Stimulated activated CD4-positive, alpha-beta T cell treated with anti-CD3 and anti-CD28 coated beads, Interleukin-2, amount 100 ng/mL, for 48 hours (primary cell): ENCODE measurements at places on chromosomes 6 and 20.

GRCh38 chr6:36914227-36914794 is 28.6 kb downstream of the C6orf89 start:
- no peak for DNase-seq

DNA sequence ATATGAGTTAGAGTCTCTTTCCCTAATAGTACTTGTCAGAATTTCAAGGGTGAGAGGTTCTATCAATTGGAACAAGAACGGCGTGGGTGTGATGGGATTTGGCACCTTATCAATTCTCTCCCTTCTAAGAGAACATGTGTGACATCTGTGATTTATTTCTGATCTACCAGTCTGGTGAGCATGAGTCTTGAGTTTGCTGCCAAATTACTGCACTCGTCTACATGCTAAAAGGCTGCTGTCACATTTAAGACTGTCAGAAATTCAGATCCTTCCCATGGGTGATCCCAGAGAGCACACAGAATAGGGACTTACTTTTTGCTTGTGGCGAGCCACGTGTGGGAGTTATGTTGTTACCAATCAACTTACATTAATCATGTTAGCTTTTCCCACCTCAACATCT is 370.2 kb upstream of the SASH1 start:
- no peak for DNase-seq

DNA sequence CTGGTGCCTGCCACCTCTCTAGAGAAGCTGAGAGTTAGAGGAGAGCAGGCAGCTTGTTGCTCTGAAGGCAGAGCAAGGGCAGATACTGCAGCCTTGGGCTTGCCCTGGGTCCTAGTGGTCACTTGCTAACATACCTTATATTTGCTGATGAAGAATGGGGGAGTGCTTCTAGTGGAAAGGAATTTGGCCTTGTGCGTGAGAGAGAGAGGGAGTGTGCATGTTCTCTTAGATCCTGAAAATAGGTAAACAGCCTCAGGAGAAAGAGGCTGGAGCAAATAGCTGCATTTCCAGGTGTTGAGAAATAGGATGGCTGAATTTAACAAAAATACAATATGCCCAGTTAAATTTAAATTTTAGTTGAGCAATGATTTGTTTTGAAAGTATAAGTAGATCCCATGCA is 724.5 kb upstream of the FLRT3 start:
- DNase-seq, result no peak

- DNase-seq, result no peak
Measured at GRCh38 chr6:7300926-7301325, 12.1 kb downstream of the SSR1 start.

GRCh38 chr6:125009578-125009977 is 47.3 kb downstream of the RNF217 start:
- DNase-seq, result no peak

- DNase-seq, result no peak
Measured at GRCh38 chr6:4802312-4802935, 26.2 kb downstream of the CDYL start.

- no peak for DNase-seq
Measured at GRCh38 chr20:44241796-44242195, 5.3 kb upstream of the GDAP1L1 start.

- no peak for DNase-seq
Measured at GRCh38 chr6:9628819-9629218, 786.1 kb downstream of the TFAP2A start.

- DNase-seq, result no peak
Measured at GRCh38 chr20:32464401-32465091, 106.4 kb downstream of the ASXL1 start.

- DNase-seq, result no peak
Measured at GRCh38 chr20:41179961-41180360, 42.6 kb downstream of the PLCG1 start.
